ENCODE measurements at places on chromosomes 5 and 9. TPM values are rescaled to one million over a fixed set of nuclear protein-coding genes. Genes with fewer than 3 reads are reported as not detected.

Gene CMYA5
- total RNA-seq, result 2.4 TPM

Gene QRFP
- not detected for total RNA-seq

Gene SOX30
- total RNA-seq, result under 0.01 TPM

Gene TMEM252
- total RNA-seq, result not detected

Gene C1QTNF3
- 1.8 TPM for total RNA-seq

Gene GLRA1
- not detected for total RNA-seq

Gene PITX1
- total RNA-seq, result 0.81 TPM

Gene INSL6
- total RNA-seq, result not detected

Gene C6
- not detected for total RNA-seq
